ENCODE measurements at places on chromosomes 4 and X.

- no peak for DNase-seq
Observed at GRCh38 chr4:147942729-147943128, 210.8 kb downstream of the ARHGAP10 start.

DNA sequence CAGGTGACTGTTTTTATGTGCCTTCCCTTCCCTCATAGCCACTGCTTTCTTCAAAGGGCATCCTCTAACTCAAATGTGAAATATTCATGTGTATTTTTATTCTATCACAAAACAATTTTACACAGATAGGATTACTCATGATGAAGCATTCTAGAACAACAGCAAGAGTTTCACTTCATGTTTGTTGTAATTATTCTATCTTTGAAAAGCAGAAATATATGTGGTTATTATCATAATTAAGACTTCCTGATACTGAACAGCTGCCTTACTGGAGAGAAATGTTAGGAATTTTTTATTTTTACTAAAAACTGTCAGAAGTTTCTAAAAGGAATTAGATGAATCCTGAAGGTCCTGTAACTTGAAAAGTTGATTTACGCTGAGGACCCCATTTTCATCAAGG, 229.1 kb downstream of the PALLD start:
- no peak for DNase-seq

DNA sequence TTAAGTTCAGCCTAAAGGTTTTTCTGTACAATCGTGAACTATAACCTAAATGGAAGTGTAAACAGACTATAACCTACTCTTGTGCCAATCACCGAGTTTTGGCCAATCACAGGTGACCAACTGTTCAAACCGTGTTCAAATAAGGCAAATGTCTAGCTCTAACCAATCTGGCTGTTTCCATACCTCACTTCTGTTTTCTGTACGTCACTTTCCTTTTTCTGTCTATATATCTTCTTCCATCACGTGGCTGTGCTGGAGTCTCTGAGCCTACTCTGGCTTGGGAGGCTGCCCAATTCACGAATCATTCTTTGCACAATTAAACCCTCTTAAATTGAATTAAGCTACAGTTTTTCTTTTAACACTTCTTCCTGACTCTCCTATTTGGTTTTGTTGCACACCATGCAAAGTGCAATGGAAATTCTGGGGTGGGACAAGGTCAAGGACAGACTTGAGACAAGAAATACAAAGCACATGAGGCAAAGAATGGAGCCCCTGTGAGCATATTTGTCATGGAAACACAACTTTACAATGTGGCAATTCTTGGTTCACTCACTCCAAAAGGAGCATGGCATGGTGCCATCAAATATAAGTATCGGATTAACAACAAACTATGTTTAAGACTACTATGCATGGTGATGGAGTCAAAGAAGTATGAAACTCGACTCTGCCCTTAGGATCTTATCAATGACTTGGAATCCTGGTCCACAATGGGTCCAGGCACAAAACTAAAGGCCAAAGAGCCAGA, 115.7 kb upstream of the FAM9B start:
- DNase-seq, result no peak

DNA sequence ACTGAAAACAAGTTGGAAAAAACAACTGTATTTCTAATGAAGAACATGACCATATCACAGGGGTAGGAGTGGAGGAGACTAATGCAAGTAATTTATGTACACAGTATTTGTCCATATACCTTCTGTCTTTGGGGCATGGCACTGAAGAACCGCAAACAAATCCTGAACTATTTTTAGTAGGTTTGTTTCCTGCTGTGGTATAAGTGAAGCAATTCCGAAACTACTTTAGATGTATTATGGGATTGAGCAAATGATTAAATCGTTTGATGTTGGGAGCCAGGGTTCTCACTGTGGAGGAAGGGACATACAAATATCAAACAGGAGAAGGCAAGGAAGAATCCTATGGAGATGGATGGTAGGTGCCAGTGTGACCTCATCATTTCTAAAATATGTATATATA, 18.9 kb upstream of the SH3KBP1 start:
- no peak for DNase-seq

- DNase-seq, result no peak
Observed at GRCh38 chr4:176779421-176779820, 13.3 kb downstream of the VEGFC start.

- no peak for DNase-seq
Observed at GRCh38 chr4:24877868-24878635, 34.8 kb downstream of the CCDC149 start.

DNA sequence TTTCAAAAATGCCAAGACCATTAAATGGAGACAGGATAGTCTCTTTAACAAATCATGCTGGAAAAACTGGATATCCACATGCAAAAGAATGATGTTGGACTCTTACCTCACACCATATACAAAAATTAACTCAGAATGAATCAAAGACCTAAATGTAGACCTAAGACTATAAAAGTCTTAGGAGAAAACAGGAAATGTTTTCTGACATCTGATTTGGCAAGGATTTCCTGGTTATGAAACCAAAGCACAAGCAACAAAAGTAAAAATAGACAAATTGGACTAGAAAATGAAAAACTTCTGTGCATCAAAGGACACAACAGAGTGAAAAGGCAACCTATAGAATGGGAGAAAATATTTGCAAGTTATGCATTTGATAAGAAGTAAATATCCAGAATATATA, 37.6 kb downstream of the ARFIP1 start:
- DNase-seq, result no peak

GRCh38 chr4:25810461-25811373, 52.1 kb downstream of the SEL1L3 start:
- DNase-seq, result no peak

GRCh38 chr4:163566257-163566796, 71.8 kb downstream of the TMA16 start:
- no peak for DNase-seq

DNA sequence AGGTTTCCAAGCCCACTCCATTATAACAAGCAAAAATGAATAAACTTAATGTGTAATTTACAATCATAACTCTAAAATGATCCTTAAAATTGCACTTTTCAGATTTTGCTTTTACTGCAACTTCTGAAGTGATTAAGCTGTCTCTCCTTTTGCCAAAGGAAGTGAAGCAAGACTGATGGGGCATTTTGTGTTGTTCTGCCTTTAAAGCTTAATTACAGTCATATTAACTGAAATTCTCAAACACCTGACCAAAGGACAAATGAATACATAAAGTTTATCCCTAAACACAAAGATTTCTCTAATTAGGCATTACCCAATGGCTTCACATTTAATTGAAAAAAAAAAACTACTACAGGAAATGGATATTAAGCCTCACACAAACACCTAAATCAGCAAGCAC, 101.8 kb downstream of the ATP11C start:
- no peak for DNase-seq

DNA sequence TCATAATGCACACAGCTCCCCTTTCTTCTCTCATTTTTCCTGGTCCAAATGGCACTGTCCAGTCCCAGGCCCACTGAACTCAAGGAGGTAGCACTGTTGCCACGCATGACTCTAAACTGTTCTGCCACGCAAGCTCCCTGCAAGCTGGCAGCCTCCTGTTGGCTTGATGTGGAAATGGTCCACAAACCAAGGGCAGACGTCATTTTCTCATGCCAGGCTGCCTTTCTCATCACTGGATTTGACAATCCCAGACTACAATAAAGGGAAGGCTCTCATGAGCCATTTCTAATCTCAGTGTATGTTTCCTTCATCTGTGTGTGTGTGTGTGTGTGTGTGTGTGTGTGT, 22.4 kb downstream of the OTOP1 start:
- no peak for DNase-seq

DNA sequence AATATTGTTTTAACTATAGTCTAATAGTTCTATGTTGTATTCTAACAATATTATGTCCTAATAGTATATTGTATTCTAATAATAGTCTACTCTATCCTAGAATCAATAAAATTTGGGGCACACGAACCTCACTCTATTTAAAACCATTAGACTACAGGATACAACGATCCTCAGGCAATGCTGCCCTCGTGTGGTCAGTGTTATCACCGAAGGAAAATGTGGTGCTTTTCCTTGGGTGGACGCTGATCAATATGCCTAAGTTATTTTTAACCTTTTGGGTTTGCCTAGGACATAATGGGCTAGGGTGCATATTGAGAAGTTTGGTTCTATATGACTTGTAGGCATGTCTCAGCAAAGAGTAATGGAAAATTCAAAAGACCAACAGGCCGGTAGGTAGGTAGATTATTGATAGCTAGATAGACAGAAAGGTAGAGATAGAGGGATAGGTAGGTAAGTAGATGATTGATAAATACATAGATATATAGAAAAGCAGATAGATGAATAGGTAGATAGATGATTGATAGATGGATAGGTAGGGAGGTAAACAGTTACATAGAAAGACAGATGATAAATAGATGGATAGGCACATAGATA, 75.1 kb downstream of the PRKX start:
- no peak for DNase-seq

DNA sequence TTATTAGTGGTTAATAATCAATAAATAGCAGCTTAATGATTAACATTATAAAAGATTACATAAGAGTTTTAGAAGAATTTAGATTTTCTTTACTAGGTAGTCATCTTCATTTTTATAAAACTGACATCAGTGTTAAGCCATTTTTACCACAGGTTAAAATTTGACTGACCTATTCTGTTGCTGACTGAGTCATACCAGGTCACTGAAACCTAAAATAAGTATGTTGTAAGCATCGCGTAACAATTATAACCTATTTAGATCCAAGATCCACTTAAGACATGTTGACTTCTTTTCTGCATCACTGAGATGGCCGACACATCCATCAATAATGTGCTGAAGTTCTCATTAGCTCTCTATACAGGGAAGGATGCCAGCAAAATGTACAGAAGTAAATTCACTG, 36.7 kb downstream of the ARX start:
- no peak for DNase-seq

DNA sequence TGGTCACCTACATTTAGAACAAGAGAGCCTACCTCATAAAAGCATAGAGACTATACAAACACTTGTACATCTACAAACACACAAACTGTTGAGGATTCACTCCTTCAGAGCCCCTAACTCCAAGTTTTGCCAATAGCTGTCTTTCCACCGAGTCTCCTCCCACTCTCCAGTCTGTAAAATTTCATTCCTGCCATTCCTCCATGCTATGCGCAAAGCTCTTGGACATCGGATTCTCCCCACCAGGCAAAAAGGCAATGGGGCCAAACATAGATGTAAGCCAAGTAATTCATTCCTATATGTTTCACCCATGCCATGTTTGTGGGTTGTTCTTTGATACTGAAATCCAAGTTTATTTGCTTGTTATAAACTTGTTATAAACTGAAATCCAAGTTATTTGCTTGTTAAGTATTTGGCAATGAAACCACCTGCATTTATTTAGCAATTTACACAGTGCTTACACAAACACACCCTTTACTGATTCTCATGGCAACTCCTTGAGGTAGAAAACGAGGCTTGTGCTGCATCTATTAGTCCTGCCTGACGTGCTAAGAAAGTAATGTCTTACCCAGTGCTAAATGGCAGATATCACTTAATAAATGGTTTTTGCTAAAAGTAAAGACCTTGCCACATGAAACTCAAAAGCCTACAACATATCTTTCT, 91.1 kb downstream of the SCFD2 start:
- DNase-seq, result no peak

DNA sequence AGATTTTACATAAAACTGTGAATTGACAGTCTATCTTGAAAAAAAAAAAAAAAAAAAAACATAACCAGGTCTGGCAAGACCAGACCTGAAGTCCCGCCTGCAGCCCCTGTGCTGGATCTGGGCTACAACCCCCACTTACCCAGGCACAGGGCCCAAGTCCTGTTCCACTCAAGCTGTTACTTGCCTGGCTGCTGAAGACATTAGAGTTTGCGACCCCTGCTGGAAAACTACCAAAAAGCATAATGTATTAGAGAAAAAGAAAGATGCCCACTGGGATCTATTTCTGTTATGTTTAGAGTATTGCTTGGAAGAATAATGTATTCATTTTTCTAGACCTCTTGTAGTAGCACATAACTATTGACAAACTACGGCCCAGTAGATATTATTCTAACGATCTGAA, 4.7 kb downstream of the HS3ST1 start:
- DNase-seq, result no peak

DNA sequence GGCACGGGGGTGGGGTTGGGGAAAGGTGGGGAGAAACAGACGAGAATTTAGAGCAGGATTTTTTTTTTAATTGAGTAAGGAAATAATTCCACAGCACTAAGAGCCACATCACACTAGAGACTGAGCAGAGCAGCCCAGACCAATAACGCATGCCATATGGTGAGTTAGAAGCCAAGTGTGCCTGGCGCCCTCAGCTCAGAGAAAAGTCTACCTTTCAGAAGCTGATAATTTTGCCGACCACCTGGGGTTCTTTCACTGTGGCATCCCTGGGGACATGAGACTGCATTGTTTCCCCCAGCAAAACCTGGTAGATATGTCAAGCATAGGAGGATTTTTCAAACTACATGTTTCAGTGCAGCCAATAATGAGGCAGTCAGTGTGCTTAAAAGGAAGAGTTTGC, 516.8 kb downstream of the SMARCA1 start:
- DNase-seq, result no peak

DNA sequence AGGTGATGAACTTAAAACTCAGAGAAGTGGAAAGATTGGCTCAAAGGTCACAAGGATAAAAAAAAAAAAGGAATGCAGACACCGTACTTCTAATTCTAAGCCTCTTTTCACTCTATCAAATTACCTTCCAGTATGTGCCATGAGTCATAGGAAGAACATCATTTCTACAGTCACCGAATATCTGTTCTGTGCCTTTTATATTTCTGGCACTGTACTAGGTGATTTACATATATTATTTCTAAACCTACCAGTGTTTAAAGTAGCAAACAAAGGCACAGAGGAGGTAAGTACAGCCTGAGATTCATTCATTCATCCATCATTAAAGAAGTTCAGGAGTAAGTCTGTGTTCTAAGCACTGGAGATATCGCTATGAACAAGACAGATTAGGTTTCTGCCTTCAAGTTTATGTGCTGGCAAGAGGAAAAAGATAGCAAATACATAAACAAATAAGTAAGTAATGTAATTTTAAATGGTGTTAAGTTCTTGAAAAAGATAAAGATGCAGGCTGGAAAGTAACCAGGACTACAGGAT, 65.3 kb downstream of the PALLD start:
- DNase-seq, result no peak

DNA sequence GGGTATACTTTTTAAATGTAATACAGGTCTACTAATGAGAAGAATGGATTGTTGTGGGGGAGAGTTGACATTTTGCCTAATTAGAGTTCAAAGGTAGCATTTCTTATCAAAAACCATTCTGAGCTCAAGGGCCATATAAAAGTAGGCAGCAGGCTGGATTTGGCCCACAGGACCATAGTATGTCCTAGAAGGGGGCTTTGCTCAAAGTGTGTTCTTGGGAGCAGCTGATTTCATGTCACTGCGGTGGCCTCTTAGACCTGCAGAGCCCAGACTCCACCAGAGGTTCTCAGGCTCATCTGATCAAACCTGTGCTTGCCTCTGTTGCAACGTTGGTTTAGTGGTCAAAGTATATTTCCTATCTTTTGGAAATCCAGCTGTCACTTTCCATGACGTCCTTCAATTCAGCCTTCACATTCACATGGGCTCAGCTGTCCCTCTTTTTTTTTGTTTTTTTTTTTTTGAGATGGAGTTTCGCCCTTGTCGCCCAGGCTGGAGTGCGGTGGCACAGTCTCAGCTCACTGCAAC, 34.6 kb upstream of the TENM3 start:
- no peak for DNase-seq

All from posterior cingulate gyrus (tissue), 11 donors.